GM12878 (cell line): ENCODE measurements at places on chromosomes 4 and X.

DNA sequence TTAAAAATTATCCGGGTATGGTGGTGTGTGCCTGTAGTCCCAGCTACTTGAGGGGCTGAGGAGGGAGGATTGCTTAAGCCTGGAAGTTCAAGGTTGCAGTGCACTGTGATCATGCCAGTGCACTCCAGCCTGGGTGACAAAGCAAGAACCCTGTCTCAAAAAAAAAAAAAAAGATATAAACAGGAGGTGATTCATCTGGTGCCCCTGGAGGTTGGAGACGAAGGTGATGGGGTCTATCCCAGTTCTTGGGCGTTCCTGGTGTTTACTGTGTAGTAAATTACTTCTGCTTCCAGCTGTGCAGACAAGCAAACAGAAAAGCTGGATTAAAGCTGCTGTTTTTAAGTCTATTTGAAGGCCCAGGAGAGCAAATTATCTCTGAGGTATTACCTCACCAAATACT, 19.9 kb downstream of the GPKOW start:
- DNase-seq, result no peak

GRCh38 chr4:32117693-32118092, 1397.5 kb downstream of the PCDH7 start:
- DNase-seq, result no peak

DNA sequence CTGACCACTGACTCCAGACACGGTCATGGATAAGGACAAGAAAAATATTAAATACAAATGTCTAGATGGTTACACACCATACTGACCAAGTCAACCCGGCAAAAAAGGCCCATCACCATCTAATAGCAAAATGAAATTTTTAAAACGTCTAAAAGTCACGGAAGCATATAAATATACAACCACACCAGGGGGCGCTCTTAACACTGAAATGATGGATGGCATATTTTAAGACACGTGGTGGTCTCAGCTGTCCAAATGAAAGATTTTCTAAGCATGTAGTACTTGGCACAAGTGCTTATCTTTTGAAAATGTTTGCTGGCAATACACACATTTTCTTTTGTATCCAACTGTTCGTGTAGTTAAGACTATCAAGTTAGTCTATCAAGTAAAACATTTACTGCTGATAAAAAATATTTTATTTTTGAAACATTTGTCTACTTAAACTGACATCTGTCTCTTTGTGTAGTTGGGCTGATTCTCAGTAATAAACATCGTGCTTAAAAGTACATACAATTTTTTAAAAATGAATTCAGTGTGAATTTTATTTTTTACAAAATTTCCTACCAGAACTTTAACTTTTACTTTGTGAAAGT, 64.6 kb downstream of the COX7B2 start:
- peak; percentile 4 for DNase-seq

GRCh38 chr4:140645614-140646412, 77.1 kb upstream of the UCP1 start:
- DNase-seq, result no peak

- no peak for DNase-seq
Observed at GRCh38 chr4:159390648-159391047, 287.8 kb downstream of the RAPGEF2 start.

DNA sequence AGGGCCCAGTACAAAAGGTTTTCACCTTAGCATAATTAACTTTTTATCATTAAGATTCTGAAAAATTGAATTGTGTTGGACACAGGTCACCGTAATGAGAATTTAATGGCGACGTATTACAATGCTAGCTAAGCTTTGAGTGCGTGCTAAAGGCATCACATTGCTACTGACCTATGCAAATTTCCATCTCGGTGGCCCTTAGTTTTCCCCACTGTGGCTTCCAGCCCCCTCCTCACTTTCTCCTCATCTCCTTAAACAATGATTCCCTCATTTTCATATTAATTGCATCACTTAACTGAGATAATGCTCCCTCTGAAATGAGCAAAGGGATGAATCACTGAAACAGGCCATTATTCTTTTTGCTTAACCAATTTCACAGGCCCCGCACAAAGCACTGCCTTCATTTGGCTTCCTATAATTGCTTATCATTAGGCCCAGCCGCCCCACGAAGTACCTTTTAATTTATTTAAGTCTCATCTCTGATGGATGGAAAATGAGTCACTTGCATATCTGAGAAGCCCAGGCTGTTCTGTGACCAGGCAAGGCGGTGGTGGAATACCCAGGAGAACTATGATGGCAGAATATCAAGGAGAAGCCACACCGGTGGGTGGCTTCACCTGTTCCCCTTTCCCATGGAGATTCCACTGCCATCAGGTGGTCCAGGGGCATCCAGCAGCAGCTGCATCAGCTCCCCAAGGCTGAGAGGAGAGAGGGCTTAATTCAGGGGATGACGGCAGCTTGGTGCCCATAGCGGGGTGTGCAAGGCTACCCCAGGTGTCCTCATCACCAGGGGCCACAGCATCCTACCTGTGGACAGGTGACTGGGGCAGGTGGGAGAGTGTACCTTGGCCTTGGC, 223.8 kb upstream of the BOD1L1 start:
- DNase-seq, result no peak

GRCh38 chr4:10075158-10075863, 41.3 kb downstream of the WDR1 start:
- DNase-seq, result no peak

DNA sequence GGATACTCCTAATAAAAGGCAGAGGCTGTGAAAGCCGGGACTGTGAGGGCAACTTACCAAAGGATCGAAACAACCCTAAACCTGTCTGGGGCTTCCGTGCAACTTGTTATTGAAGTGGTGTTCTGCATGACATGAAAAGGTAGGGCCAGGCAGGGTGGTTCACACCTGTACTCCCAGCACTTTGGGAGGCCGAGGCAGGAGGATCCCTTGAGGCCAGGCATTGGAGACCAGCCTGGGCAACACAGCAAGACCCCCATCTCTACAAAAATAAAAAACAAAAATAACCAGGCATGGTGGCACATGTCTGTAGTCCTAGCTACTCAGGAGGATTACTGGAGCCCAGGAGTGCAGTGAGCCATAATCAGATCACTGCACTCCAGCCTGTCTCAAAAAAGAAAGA, 12.3 kb downstream of the CASP3 start:
- no peak for DNase-seq

- DNase-seq, result no peak
Observed at GRCh38 chr4:105894660-105895582, at the start of gene NPNT. TSS of gene NPNT (plus strand) at chr4:105895471. CDS start at chr4:105895653, 182 bp downstream.

DNA sequence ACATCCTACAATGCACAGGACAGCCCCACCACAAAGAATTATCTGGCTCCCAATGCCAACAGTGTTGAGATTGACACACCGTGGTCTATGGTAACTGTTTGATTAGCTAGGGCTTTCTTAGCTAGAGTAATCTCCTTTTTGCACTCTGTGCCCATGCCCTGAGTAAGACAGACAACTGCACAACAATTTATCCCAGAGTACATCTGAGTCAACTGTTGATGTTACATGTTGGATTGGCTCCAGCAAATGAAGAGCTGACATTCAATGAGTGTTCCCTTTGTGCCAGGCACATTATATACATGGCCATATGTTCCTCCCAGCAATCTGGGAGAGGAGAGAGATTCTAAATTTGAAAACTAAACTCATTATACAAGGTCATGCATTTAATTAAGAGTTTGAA, 3.9 kb upstream of the FAM9C start:
- no peak for DNase-seq

- DNase-seq, result no peak
Observed at GRCh38 chr4:8044699-8045098, 105.0 kb upstream of the AFAP1 start.

- no peak for DNase-seq
Observed at GRCh38 chr4:71602289-71602900, 181.5 kb downstream of the GC start.

GRCh38 chrX:9191392-9191791, 157.5 kb upstream of the FAM9B start:
- no peak for DNase-seq

GRCh38 chrX:149531599-149531998, 9.2 kb upstream of the EOLA1 start:
- no peak for DNase-seq

DNA sequence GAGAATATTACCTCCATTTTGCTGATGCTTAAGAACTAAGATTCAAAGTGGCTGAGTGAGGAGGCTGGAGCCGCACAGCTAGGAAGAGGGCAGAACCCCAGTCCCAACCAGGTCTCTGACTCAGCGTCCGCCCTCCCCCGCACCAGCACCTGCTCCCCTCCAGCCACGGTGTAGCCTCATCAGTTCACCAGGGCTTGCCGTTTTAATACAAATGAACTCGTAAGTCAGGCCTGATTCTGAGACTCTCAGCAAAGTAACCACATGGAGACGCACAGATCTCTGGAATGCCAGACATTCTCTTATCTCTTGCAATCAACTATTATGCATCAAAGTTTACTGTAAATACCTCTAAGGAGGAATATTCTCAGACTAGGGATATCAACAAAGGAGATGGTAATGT, 52.4 kb downstream of the ENPP6 start:
- no peak for DNase-seq

DNA sequence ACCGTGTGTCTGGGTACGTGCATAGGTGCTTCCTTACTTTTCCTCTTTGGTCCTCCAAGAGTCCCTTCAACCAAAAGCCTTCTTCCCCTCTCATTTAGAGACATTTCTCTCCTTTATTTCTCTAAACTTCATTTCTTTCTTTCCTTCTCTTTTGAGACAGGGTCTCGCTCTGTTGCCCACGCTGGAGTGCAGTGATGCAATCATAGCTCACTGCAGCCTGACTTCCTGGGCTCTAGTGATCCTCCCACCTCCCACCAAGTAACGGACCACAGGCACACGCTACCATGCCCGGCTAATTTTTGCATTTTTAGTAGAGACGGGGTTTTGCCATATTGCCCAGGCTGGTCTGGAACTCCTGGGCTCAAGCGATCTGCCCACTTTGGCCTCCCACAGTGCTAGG, 42.2 kb downstream of the ACOX3 start:
- no peak for DNase-seq

GRCh38 chr4:177008071-177008835, 215.5 kb upstream of the VEGFC start:
- no peak for DNase-seq

GRCh38 chr4:90226734-90227133, 99.5 kb downstream of the CCSER1 start:
- no peak for DNase-seq

- no peak for DNase-seq
Observed at GRCh38 chr4:140078366-140078765, 75.6 kb downstream of the MAML3 start.

DNA sequence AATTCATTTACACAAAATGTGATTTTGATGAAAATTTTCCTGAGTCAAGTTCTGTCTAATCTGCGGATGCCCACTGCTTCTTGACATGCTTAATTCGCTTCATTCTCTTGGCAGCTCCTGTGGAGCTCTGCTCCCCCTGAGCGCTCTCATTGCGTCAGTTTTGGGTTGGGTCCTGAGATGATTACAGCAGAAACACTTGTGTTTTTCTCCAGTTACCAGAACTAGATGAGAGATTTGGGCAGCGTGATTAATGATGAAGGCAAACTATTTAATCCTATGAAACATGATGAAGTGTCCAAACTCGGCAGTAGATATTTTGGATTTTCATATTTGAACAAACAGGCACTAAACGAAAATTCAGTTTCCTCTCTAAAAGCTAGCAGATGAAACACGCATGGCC, 4.2 kb upstream of the CXCL1 start:
- DNase-seq, result no peak

DNA sequence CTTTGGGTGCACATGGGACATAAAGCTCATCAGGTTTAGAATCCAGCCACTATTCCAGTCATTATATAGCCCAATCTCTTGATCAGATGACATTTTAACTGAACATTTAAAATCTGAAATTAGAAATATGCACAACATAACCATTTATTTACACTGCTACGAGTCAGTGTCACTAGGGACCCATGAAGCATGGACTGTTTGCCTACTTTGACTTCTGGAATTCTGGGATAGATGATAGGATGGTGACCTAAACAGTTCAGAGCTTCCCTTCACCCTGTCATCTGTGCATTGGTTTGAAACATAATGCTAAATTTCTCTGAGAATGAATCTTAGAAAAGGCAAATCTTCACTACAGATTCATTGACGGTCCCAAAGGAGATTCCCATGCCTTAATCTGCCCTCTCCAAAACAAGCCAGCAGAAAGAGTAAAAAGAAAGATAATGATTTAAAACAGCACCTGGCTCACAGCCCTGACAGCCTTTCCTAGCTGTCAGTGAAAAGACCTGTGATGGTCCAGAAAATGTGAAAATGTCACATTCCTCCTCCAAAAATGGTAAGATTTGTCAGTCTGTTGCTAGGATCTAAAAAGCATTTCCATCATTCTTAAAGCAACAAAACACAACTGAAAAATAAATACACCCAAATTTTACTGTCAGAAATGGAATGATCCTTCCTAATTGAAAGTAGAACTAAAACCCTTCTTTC, 18.9 kb upstream of the HERC3 start:
- DNase-seq, result no peak

GRCh38 chr4:25560605-25561004, 95.0 kb upstream of the SLC34A2 start:
- DNase-seq, result no peak

- DNase-seq, result no peak
Observed at GRCh38 chrX:153819384-153820040, 10.8 kb downstream of the PDZD4 start.

DNA sequence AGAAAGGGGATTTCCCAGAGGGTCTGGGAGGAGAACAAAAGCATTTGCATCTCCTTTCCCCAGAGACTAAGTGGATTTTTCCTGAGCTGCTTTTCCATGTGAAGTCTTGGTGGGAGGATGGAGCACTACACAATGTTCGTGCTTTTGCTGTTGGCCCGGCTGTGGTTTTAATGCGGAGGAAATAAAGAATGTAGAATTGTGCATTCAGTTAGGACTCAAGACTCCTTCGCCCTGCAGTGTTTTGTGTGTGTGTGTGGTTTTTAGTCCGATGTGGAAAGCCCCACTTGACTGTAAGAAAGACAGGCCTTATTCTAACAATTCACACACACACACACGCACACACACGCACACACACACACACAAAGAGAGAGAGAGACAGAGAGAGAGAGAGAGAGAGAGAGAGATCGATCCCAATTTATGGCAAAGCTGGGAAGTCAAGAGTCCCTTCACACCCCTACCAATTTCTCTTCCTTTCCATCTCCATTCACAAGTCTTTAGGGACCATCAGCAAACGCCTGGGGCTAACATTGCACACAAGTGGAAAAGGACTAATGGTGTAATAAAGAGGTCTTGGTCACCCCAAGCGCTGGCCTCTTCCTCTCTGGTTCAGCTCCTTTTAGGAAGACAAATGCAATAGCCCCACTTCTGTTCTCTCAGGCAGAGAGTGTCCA, 44.2 kb downstream of the CLDN34 start:
- DNase-seq, result peak; percentile 48

DNA sequence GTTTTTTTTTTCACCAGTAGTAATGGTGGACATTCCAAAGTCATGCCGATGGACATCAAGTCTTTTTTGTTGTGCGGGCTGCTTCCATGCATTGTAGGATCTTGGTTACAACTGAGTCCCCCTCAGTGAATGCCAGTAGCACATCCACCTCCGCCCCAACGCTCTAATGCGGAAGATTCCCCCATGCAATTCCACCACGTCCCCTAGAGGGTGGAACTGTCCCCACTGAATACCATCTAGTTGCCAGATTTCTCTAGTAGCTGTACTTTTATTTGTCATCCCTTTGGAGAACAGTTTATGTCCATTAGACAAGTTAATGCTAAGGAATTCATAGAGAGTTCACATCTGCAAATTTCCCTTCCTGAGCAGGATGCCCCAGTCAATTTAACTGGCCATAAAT, 6.7 kb downstream of the SHISA3 start:
- DNase-seq, result no peak
